ENCODE measurements at places on chromosomes 3 and 15.

- DNase-seq, result no peak
Observed at GRCh38 chr3:73379465-73379864, 245.3 kb downstream of the PDZRN3 start.

- no peak for DNase-seq
Observed at GRCh38 chr3:115102046-115102445, 45.0 kb downstream of the ZBTB20 start.

- no peak for DNase-seq
Observed at GRCh38 chr3:129695230-129695629, 88.8 kb upstream of the PLXND1 start.

DNA sequence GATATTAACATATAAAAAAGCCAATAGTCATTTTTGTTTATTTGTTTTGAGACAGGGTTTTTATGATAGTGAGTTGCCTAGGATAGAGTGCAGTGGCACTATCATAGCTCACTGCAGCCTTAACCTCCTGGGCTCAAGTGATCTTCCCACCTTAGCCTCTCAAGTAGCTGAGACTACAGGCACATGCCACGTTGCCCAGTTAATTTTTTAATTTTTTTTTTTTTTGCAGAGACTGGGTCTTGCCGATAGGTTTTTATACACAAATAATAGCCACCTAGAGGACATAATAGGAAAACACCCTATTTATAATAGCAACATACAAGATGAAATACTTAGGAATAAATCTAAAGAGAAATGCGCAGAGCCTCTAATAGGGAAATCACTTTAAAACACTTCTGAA, 13.3 kb downstream of the EIF3J start:
- no peak for DNase-seq

DNA sequence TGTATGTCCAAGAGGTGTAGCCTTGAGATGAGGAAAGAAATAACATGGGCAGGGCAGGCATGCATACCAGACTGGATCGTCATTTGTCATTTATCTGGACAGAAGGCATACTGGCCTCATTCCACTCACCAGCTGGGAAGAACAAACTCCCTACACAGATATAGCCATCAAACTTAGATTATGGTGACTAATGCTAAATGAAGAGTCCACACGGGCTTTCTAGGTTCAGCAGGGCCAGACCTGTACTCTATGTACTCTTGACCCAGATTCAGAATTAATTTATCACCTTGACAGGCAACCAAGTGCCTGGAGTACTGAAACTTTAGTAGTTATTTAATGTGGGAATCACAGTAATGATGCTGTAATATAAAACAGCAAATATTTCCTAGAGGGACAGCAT, 164.3 kb upstream of the IL12A start:
- no peak for DNase-seq

GRCh38 chr3:31606453-31606852, 73.7 kb downstream of the STT3B start:
- DNase-seq, result no peak

GRCh38 chr15:37057256-37057655, 43.1 kb downstream of the MEIS2 start:
- DNase-seq, result no peak

- no peak for DNase-seq
Observed at GRCh38 chr3:78732471-78732870, 1035.3 kb downstream of the ROBO1 start.

GRCh38 chr3:159128628-159129027, 326.8 kb downstream of the MFSD1 start:
- DNase-seq, result no peak

DNA sequence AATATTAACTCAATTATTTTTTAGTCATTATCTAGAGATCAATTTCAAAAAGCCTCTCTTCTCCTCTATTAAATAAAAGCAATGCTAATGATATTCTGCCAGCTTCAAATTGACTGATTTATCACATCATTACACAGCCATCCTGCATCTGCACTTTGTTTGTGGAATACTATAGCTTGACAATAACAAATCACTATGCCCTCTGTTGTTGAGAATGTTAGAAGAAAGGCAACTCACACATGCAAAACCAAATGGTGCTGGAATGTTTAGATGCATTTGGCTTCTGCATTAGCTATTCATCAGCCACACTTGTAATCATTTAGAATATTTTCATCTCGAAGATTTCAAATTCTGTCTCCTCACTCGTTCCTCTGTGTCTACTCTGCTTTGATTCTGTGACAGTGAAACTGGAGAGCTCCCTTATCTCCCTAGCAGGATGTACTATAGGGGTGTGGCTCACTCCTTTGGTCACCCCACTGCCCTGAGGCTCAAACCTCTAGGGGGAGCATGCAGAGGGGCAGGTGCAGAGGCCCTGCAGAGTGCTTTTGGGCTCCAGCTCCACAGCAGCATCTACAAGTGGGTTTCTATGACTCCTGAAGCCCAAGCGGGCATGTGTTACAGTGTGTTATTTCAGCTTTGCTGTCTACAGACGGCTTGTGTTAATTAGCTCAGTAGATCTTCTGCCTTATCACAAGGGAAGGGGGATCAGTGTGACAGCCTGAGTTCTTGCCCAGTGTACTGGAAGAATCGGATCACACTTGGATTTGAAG, 454.1 kb upstream of the BCHE start:
- DNase-seq, result no peak

GRCh38 chr15:83036253-83036652, 24.8 kb upstream of the C15orf40 start:
- no peak for DNase-seq

DNA sequence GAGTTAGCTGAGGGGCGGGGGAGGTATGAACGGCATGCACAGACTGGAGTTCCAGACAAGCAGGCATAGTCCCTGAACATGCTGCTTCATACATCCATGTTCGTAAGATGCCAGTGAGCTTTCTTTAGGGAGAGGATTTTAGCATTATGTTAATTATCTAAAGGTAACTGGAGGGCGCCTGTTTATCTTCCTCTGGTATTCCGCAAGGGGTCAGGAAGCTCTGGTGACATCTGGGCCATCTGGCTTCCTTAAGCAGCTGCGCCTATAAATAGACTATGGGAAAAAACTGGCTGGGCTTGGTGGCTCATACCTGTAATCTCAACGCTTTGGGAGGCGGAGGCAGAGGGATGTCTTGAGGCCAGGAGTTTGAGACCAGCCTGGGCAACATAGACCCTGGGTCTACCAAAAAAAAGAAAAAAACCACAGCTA, 1.5 kb upstream of the FBXO22 start:
- DNase-seq, result no peak

GRCh38 chr15:74903676-74904075, 3.0 kb downstream of the FAM219B start:
- no peak for DNase-seq

DNA sequence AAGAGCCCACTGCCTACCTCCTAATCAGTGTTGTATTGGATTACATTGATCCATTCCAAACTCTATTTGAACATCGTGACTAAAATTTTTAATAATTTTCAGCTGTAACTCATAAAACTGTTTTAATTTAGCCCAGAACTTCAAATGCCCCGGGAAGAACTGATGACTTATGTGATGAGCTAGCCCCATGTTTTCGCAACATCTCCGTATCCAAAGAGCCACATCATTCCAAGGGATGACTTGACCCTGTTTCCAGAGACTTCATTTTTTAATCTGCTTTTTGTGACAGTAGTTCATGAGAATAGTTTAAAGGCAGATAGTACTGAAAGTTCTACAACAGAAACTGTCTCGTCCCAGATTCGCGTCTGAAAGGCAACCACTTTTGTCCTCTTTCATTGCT, 97.4 kb downstream of the STAC start:
- no peak for DNase-seq

Measured in omental fat pad (tissue), 4 donors.